ENCODE measurements at places on chromosomes 7 and 10. TPM values are rescaled to one million over a fixed set of nuclear protein-coding genes. Genes with fewer than 3 reads are reported as not detected.

The CFAP70 gene
- 0.82 TPM for total RNA-seq

The ZNF398 gene
- 19.6 TPM for total RNA-seq

The VPS37D gene
- total RNA-seq = 26.1 TPM

The DMBT1 gene
- not detected for total RNA-seq

GRCh38 chr10:70647086-70647485 is 25.2 kb upstream of the ADAMTS14 start:
- DNase-seq = no peak

DNA sequence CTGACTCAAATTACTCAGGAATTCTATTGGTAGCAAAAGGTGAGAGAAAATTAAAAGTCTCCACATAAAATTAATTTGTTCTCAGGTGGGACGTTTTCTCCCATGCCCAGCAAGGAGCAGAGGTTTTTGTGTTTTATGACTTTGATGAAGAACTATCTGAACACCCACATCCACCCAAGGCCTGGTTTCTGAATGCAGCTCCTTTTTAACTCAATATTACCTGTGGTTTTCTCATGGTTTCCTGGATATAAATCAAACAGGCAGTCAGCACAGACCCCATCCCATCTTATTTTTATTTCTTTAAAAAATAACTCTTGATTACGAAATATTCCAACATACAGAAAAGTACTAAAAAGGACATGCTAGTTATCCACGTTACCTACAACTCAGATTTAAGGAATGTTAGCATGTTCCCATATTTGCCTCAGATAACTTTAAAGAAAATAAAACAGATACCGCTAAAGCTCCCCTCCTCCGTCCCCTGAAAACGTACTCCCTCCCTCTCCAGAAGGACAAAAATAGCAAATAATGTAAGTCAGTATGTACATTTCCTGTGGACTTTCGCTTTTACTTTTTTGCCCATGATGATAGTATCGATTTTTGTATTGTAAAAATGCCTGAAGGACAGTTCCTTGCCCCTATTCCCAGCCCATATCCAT is 43.4 kb downstream of the GLI3 start:
- no peak for DNase-seq

DNA sequence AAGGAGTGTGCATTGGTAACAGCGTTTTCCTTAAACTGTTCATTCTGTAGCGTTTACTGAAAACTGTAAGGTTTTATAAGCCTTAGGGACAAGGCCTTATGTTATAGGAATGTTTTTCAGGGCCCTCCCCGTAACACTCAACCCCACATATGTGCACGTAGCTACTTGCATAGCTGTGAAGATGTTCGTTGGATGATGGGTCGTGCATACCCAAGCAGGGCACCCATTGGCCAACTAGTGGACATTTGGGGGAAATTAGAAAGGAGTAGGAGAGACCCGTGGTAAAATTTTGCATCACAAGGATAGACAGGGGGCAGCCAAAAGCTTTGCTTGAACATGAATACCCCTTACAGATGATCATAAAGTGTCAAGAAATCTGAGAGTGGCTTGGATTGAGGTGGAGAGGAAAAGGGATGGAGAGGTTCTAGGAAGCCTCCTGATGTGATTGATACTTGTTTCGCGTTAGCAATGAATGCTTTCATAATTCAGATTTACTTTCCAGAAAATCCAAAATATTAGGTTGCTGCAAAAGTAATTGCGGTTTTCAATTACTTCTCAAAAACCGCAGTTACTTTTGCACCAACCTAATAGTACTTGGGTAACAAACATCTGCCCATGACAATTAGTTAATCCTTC is 878 bp downstream of the SEC61A2 start:
- DNase-seq = peak; percentile 39

- DNase-seq = no peak
Observed at GRCh38 chr7:106175507-106175906, 63.4 kb upstream of the SYPL1 start.

DNA sequence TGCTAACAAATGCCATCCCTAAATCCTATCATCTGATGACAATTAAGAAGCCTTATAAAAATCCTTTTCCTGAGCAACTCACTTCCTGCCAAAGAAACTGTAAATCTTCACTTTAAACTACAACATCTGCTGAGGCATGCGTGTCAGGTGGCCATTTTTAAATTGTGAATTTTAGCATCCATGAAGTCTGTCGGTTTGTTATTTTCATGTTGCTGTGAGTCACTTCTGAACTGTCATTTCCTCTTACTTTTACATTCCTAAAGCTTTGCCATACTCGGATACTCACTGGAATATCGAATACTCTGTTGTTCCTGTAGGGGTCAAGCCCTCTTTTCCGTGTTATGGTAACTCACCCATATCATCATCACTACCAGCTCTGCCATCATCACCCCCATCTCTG is 34.3 kb upstream of the TMEM26 start:
- no peak for DNase-seq

- no peak for DNase-seq
Observed at GRCh38 chr10:1368842-1369171, 312.6 kb downstream of the WDR37 start.

GRCh38 chr7:66256281-66256680 is 51.1 kb downstream of the TPST1 start:
- no peak for DNase-seq

DNA sequence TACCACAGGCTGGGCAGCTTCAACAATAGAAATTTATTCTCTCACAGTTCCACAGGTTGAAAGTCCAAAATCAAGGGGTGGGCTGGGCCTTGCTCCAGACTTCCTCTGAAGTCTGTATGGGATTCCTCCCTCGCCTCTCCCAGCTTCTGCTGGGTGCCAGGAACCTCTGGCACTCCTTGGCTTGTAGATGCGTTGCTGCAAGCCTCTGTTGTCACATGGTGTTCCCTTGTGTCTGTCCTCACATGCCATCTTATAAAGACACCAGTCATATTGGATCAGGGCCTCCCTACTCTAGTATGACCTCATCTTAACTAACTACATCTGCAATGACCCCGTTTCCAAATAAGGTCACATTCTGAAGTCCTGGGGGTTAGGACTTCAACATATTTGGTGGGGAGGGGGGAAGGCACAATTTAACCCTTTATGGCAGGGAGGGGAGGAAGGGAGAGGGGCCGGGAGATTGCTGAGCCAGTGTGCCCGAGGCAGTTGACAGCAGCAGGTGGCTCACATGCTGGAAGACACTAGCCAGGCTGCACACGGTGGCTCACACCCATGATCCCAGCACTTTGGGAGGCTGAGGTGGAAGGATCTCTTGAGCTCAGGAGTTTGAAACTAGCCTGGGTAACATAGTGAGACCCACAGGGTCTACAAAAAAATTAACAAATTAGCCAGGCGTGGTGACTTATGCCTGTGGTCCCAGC is 18.8 kb downstream of the ZNF282 start:
- DNase-seq = no peak

DNA sequence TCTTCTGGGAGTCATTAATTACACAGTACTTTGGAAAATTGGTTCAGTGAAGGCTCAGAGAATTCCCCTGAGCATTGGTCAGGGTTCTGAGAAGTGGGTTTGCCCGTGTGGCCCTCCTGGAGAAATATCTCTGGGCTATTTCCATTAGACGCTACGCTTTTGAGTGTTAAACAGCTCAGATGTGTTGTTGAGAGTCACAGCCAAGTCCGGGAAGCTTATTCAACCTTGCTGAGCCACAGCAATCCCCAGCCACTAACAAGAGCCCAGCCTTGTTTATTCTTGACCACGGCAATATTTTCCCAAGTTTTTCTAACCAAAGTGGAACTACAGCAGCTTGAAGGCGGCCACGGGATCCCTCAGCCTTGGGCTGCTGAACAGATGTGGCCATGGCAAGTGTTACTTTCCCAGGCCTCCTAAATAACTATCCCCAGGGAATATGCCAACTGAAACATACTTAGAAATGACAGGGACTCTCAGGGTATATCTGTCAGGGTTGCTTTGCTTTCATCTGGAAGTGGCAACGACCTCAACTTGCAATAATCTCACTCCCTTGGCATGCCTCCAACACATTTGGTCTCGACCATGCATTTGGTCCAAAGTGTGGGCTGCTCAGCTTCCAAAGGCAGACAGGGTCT is 214.7 kb downstream of the EMX2 start:
- no peak for DNase-seq

DNA sequence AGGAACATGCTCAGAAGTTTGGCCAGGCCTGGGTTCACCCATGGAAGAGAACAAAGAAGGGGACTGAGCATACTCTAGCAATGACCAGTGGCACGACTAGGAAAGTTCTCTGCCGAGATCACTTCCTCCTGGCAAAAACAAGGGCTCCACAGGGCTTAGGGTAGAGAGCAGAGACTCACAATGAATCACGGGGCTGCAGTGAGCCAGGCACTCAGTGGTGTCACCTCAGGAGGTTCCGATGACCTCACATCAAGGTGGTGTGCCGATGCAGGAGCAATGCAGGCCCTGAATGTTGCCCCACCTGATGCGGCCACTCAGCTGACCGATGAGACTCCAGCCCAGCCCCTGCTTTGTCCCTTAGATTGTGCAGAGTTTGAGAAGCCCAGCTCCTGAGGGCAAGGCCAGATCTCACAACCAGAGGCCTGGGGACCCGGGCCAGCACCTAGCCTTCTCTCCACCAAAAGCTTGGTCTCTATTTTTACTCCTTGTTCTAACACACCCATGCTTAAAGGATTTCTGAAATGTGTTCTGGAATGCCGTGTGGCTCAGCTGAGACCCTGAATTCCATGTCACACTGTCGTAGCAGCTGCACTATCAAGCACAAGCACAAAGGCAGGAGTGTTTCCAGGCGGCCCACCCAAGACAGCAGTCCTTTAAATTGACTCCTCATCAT is 60.9 kb downstream of the COBL start:
- DNase-seq = no peak
